A549 (cell line): ENCODE measurements at places on chromosomes 3 and 15.

DNA sequence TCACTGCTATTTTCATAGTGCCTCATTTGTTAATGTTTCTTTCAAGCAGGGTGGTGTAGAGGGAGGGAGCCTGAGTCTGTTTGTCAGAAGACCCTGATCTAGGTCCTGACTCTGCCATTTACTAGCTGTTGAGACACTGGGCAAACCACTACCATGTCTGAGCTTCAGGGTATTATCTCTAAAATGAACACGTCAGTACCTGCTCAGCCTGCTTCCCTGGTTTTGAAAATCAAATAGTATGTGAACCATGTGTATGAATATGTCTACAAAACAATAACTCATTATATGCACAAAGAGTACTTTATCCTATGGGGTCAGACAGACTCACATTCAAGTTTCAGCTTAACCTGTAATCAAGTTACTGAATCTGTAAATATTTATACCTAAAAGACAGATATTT, 25.1 kb downstream of the SYNPR start:
- DNase-seq: no peak

GRCh38 chr15:22850055-22850454, 11.6 kb downstream of the NIPA2 start:
- no peak for DNase-seq

DNA sequence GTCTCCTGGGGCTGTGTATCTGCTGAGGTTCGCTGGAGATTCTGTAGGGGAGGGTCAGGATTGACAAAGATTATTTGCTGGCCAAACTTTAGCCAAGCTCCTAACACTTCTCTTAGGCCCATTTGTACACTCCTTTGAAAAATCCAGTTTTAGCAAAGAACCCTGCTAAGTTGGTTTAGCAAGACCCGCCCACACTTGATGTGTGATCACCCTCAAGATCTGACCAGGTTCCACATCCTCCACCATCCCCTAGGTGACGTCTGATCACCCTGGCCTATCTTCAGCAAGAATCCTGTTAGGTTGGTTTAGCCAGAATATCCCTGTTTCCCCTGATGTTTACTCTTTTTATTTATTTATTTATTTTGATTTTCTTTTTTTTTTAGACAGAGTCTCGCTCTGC, 14.8 kb upstream of the SLC35G2 start:
- DNase-seq: no peak

GRCh38 chr15:61342390-61342789, 113.3 kb upstream of the RORA start:
- no peak for DNase-seq

DNA sequence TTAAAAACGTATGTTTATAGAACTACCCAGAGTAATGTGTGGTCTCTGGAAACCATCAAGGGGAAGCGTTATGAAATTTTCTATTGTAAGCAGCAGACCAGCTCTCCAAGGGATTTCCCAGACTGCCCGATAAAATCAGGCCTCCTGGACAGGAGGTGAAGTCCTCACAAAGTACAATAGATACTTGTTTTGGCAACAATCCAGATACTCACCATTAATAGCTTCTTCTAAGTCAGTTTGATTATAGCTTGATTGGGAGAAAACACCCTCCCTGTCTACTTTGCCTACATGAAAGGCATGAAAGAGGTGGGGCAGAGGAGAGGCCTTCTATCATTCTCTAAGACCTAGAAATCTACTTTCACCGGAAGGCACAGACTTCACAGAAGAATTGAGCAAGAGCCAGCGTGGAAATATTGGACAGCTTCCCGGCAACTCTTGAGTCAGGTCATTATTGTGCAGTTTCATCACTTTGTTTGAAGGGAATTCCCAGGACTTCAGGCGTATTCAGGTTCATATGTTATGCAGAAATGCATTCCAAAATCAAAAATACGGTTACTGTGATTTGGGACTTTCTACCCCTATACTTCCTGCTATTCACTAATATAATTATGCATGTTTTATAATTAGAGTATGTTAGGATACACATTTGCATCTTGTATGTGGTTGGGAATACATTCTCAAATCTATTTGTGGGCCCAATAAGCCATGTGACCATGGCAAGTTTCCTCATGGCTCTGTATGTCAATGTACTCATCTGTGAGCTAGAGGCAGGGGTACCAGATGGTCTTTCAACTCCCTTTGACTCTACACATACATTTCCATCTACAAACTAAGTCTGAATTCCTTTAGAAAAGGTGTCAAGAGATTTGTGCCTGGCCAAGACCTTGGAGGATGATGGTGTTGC, 103.5 kb downstream of the CD47 start:
- DNase-seq: peak; percentile 83

GRCh38 chr15:92123962-92124656, 269.6 kb upstream of the ST8SIA2 start:
- DNase-seq: no peak

- no peak for DNase-seq
Measured at GRCh38 chr3:134077649-134078161, 48.0 kb upstream of the SLCO2A1 start.

DNA sequence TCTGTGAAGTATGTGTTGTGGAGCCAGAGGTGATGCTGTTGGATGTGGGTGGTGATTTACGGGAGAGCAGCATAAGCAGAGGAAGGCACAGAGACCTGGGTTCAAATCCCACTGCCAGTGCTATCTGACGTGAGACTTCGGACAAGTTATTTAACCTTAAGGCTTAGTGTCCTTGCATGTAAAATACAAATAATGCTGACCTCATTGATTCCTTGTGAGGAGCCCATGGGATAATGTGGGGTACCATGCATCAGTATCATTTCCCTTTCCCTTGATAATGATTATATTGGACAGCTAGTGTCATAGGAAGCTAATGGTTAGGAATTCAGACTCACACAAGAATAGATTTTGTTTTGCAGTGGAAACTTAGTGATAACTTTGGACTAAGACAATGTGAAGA, 141.6 kb downstream of the SLCO3A1 start:
- DNase-seq: no peak

DNA sequence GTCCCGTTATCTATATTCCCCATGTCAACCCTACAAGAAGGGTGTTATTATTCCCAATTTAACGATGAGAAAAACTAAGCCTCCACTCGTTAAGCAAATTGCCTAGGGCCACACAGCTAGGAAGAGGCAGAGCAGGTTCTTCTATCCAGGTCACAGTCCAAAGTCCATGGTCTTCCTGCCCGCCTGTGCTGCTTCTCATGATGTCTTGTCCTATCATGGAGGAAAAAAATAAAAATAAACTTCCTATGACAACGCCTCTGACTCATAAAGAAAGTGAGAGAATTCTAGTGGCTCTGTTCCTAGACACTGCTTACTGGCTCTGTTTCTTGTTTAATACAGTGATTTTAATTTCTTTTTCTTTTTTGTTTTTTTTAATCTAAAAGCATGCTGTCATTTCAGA, 9.7 kb downstream of the COL8A1 start:
- peak; percentile 24 for DNase-seq

GRCh38 chr3:159727506-159727905, 261.1 kb upstream of the IL12A start:
- DNase-seq: no peak

GRCh38 chr15:22930782-22931484, 49.2 kb downstream of the CYFIP1 start:
- DNase-seq: no peak

DNA sequence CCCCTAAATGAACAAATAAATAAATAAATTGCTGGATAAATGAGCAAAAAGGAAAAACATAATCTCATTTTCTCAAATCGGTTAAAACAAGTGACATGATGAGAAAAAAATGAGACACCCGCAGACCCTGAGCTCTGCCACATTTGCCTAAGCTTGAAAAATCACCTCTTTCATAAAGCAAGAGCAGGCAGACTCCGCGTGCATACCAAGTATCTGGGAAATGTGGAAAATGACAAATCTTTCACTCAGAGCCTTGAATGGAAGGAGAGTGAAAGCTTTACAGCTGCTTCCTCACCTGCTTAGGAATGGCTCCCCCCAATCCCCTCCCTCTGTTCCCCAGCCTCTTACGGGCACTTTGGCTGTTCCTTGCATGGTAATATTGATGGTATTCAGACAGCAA, 355.5 kb upstream of the SUCLG2 start:
- no peak for DNase-seq

- no peak for DNase-seq
Measured at GRCh38 chr3:133872161-133872560, 23.5 kb downstream of the RAB6B start.

DNA sequence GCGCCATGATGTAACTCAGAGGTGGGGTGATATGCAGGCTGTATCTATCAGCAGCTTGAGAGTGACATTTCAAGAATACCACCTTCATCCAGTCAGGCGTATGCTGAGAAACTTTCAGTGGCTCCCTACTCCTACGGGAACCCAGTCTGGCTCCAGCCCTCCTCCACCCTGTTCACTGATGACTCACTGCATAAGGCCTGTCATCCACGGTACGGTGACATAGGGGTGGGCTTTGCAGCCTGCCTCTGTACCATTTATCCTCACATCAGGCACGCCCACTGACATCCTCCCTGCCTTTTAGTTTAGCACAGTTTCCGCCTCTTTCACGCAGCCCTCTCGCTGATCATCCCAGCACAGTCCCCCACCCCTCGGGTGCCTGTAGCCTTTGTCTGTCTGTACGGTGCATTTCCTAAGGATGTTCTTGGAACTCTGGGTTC, 11.7 kb downstream of the PXYLP1 start:
- no peak for DNase-seq

- no peak for DNase-seq
Measured at GRCh38 chr15:96977886-96978285, 647.4 kb downstream of the NR2F2 start.

GRCh38 chr3:157099326-157100095, 60.4 kb downstream of the CCNL1 start:
- no peak for DNase-seq

- DNase-seq: no peak
Measured at GRCh38 chr3:63709576-63709975, 57.1 kb downstream of the SNTN start.

GRCh38 chr3:122100591-122101463, 45.7 kb downstream of the CD86 start:
- DNase-seq: peak; percentile 30

DNA sequence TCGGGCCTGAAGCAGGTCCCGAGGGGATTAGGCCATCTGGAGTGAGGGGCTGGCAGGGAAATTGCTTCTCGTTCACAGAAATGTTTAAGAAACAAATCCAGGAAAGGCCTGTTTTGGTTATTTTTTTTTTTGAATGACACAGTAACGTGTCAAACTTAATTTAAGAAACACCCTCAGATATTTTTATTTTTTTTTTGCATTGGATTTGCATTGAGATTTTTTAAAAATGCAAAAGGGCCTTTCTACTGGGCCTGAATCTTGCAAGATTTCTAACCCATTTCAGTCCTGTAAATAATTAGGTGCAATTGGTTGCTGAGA, 25.0 kb upstream of the KLF13 start:
- no peak for DNase-seq

GRCh38 chr3:126668450-126669401, 13.8 kb upstream of the TXNRD3 start:
- DNase-seq: no peak

GRCh38 chr15:91338766-91339165, 238.7 kb downstream of the SV2B start:
- DNase-seq: no peak

DNA sequence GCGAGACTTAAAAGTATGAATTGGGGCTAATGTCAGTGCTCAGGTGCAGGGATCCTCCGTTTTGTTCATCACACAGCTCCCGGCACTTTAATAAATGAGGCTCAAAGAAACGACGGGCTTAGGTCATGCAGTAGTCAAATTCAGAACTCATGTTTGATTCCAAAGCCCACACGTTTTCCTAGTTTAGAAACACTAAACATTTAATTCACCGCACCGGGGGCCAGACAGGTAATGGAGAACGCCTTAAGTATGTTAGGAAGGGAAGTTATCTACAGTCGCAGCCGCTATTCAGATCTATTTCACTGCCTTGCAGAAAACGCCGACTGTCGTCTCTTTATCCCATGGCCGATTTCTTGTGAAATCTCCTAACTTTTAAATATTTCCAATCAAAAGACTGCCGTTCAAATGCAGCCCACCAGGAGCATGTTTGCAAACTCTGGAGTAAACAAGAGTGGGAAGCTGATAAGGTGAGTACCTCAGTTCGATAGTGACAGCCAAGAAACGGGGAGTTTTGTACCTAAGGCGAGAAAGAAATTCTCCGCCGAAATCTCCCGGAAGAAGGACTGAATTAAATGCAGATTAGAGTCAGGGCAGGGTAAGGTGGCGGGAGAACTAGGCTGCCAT, 569 bp downstream of the HIGD2B start:
- DNase-seq: peak; percentile 26

DNA sequence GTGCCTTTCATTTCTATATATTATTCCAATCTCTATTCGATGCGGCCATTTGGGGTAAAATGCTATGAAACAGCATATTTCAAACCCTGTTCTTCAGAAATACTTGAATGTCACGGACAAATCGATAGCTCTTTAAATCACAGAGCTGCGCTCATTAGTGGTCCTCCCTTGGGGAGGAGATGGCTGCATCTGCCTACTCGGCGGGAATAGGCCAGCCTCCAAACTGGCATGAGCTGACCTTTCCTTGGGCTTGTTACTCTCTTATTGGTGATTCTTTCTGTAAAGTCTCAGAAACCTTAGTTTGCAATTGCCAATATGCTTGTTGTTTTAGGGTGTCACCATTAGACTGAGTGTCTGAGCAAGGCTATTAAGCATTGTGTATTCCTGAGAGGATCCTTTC, 120.9 kb downstream of the BDH1 start:
- DNase-seq: no peak

GRCh38 chr3:9750556-9751411, 1.0 kb downstream of the OGG1 start:
- no peak for DNase-seq

- DNase-seq: no peak
Measured at GRCh38 chr3:15633159-15633558, 31.6 kb downstream of the BTD start.

GRCh38 chr3:124221422-124221821, 229.5 kb upstream of the ROPN1 start:
- no peak for DNase-seq

DNA sequence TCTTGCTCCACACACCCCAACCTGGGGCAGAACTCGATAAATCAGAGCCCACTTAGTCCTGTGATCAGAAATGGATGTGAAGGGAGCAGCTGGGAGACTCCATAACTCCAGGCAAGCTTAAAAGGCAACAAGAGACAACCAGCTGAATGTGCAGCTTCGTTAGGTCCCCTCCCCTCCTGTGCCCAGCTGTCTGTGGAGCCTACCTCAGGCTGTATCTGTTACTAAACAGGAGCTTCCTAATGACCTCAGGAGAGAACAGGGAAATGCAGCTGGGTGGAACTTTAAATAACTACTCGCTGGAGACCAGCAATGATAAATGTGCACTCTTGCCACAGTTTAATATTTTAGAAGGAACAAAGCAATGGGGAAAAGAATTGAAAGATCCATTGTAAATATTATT, 25.9 kb downstream of the SLC9A9 start:
- no peak for DNase-seq

DNA sequence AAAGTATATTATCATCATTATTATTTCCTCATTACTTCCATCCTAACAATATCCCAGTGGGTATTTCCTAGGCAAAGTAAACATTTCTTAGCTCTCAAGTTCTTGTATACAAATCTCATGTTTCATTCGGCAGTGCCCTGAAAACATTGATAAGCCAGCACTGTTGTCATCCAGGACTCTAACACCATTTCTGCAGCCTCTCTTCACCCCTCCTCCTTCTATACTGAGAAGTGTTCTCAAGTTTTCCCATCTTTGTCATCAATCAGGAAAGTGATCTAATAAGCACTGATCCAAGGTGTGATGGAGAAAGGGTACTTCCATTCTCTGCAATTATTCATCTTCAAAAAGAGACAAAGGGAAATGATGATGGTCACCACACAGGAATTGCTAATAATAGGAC, 168.4 kb upstream of the CCDC54 start:
- DNase-seq: no peak
